T-helper 2 cell treated with Interferon-gamma antibody and Interleukin-4, amounts not matched to agents 5 μg/mL and 100 μg/mL, for 36 hours (primary cell): ENCODE measurements at places on chromosomes 1 and 21.

DNA sequence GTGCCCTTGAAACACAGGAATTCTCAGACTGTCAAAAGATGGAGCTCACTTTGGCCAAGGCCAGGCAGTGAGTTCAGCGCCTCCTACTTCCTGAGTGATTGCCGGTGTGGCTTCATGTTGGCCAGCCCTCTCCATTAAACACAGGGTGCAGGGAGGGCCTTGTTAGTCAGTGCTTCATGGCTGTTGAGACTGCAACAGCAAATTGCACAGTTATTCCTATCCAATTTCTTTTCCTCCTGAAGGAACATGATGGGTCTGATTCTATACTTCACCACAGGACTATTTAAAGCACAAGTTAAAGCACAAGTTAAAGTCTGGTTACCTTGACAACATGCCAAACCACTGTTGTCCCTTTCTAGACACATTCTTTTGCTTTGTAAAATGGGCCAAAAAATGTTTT lies 156.6 kb downstream of the SIPA1L2 start:
- DNase-seq: no peak

- DNase-seq: peak; percentile 22
These were observed 21.6 kb upstream of the POFUT2 start for GRCh38 chr21:45309069-45309986.

GRCh38 chr1:242784084-242784483 lies 259.6 kb upstream of the PLD5 start:
- DNase-seq: no peak

DNA sequence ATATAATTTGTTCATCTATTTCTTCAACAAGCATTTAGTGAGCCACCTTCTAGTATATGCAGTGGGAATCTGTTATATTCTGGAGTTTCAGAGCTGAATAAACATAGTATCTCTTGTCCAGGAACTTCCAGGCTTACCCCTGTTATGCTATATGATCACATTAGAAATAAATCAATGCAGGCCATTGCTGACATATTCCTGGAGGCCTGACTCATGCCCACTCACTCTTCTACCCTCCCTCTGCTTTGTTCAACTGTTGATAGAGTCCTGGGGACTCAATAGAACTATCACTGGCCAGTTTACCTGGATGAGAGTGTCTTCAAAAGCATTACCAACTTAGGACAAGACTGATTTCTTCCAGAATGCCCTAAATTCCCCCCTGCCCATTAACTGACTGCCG lies 29.3 kb upstream of the SRSF10 start:
- no peak for DNase-seq
